Stimulated activated CD8-positive, alpha-beta memory T cell treated with anti-CD3 and anti-CD28 coated beads, Interleukin-7, amount 100 ng/mL, for 24 hours (primary cell): ENCODE measurements at places on chromosomes 6 and 20.

GRCh38 chr6:150496629-150497028 is 103.1 kb upstream of the PLEKHG1 start:
- no peak for DNase-seq

GRCh38 chr6:29553268-29554057 is 6.1 kb downstream of the UBD start:
- no peak for DNase-seq

- no peak for DNase-seq
These were observed 609.5 kb upstream of the CDH4 start for GRCh38 chr20:60642541-60642940.

GRCh38 chr20:49853640-49854039 is 41.0 kb downstream of the SLC9A8 start:
- DNase-seq: no peak

DNA sequence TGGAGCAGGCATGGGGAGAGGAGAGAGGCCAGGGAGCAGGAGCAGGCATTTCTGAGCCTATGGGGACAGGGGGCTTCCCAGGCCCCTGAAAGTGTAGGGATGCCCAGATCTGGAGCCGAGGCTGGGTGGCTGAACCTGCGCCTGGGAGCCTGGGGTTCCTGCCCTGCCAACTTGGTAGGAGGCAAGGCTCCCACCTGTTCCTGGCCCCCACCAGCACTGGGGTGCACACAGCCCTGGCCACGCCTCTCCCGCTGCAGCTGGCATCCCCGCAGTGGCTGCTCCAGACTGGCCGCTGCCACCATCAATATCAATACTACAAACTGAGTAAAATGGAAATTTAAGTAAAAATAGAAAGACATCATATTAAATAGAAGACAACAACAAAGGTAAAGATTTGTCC is 684.9 kb upstream of the MAP3K7 start:
- DNase-seq: no peak

- DNase-seq: no peak
These were observed 3.7 kb downstream of the POU3F2 start for GRCh38 chr6:98838032-98838431.

- DNase-seq: no peak
These were observed 67.0 kb downstream of the DLGAP4 start for GRCh38 chr20:36373089-36373488.

- no peak for DNase-seq
These were observed 86.8 kb downstream of the GJA1 start for GRCh38 chr6:121522265-121522664.

- DNase-seq: peak; percentile 47
These were observed 3.7 kb downstream of the OGFR start for GRCh38 chr20:62808211-62808865.

GRCh38 chr6:52227495-52227894 is 16.8 kb downstream of the IL17F start:
- DNase-seq: peak; percentile 13

DNA sequence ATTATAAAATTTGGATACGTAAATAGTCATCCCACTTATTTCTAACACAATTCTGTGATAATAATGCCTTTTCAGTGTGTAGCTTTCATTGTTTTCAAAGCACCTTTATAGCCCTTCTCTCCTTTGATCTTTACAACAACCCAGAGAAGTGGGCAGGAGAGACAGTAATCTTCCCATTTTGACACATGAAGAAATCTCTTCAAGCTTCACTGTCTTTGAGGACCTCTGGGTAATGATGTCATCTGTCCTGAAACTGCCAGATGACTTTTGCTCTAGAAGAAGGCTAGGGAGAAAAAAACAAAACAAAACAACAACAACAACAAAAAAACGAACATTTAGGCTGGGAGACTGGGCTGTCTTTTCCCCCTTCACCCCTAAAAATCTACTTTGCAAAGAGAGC is 203.0 kb downstream of the KCNQ5 start:
- no peak for DNase-seq

- no peak for DNase-seq
These were observed 122.6 kb upstream of the PHACTR1 start for GRCh38 chr6:12593771-12594529.

DNA sequence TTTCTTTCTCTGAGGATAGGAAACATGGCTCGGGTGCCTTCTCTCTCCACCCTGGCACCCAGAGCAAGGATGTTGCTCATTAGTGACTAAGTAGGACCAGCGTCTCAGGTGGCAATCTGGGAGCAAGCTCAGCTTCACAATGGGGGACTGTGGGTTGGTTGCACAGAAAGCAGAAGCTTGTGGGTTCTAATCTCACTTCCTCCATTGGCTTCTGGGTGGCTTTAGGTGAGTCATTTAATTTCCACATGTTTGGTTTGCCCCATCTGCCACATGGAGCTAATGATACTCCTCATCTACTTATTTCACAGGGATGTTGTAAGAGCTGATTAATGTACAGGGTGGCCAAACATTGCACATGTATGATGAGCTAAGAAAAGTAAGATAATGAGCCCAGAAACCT is 54.8 kb upstream of the AKIRIN2 start:
- DNase-seq: no peak

DNA sequence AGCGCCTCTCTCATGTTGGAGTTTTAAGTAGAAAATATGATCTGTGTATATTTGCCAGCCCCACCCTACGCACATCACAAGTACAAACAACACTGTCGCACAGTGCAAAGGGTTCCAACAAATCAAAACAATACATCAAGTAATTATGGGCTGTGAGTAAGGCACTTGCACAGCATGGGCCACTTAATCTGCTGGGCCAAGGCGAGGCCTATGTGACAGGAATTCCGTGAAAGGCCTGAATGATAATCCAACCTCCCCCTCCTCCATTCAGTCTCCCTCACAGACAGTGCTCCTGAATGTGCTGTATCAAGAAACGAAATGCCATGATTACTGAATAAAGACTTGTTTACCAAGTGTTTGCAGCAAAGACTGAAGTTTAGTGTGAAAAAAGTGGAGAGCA is 130.1 kb upstream of the SLC2A12 start:
- DNase-seq: no peak

GRCh38 chr6:35984701-35985100 is 39.7 kb downstream of the SLC26A8 start:
- no peak for DNase-seq

DNA sequence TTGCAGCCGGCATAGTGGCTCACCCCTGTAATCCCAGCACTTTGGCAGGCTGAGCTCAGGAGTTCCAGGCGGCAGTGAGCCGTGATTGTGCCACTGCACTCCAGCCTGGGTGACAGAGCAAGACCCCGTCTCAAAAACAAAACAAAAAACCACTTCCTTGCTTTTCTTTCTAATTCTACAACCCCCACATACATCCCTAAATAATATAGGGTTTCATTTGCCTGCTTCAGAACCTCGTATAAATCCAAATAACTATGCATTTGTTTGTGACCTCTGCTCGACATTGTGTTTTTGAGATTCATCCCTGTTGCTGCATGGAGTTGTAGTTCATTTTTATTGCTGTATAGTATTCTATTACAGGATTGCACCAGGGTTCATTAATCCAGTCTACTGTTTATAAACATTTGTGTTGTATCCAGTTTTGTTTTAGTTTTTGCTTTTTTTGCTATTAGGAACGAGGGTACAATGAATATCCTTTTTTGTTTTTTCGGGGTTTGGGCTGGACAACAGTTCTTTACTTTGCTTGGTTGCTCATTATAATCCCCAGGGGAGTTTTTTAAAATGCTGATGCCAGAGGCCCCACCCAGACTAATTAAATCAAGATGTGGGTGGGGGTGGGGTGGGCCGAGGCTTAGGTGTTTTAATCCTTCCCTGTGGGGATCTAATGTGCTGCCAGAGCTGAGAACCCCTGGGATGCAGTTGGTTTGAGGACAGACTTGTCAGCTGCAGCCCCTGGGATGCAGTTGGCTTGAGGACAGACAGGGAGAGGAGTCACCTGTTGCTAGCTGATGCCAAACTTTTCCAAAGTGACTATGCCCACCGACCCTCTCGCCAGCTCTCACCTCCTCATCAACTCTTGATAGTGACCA is 2.4 kb upstream of the SNAI1 start:
- no peak for DNase-seq

DNA sequence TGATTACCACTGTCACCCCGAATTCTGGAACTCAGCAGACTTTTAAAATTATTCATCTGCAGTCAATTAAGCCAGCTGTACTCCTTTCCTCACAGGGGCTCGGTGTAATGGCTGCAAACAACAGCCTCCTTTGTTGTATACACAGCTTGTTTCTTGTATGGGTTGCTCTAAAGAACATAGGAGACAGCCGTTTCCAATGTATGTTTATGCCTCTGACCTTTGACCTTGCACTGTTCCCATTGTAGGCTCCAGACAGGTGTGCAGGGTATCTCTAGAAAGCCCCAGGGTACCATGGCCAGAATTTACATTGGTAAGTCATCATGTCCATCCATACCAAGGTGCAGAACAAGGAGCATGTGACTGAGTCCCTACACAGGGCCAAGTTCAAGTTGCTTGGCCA is 11.5 kb upstream of the TENT5A start:
- no peak for DNase-seq

DNA sequence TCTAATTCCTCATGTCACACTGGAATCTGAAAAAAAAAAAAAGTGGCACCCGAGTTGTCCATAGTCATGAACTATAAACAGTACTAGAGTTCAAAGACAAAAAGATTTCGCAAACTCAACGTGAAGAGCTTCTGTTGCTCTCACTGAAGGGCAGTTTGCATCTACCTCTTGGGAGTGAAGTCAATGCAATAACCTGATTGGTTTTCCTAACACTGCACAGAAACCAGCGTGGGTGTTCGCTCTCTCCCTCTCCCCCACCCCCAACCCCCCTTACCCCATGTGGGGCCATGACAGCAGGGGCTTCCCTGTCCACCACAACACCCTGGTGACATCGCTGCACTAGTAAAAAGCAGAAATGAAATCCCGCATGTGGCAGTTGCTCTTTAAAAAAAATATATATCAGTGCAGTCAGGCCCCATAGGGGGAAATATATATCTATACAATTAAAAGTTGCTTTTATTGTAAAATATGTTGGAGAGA is 66.9 kb downstream of the GMPR start:
- DNase-seq: no peak

- no peak for DNase-seq
These were observed 28.7 kb downstream of the PXDC1 start for GRCh38 chr6:3722785-3723184.

- no peak for DNase-seq
These were observed 195.0 kb downstream of the KHDC1L start for GRCh38 chr6:73030257-73030656.

DNA sequence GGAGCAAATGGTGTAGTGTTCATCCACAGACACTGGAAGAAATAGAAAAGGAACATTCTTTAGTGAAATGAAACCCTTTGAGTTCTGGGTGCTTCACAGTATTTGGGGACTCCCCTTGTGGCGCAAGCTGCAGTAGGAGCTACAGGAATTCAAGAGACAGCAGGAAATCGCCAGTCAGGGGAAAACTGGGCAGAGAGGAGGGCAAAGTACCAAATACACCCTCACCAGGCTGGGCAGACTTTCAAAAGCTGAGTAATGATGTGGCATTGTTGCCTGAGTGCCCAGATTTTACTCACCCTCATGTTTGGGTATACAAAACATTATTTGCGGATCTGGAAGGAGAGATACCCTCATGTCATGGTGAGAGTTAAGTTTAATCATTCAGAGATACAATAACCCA is 97.9 kb downstream of the SOD2 start:
- no peak for DNase-seq

DNA sequence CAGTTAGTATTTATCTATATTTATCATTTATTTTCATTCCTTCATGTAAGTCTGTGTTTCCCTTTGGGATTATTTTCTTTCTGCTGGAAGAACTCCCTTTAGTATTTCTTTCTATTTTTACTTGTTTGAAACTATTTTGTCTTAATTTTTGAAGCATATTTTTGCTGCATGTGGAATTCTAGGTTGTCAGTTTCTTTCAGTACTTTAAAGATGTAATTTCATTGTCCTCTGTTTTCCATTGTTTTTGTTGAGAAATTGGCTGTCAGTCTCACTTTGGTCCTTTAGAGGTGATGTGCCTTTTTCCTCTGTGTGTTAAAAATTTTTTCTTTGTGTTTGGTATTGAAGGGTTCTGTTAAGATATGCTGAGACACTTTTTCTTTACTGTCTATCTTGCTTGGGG is 17.1 kb downstream of the RNF182 start:
- DNase-seq: no peak

DNA sequence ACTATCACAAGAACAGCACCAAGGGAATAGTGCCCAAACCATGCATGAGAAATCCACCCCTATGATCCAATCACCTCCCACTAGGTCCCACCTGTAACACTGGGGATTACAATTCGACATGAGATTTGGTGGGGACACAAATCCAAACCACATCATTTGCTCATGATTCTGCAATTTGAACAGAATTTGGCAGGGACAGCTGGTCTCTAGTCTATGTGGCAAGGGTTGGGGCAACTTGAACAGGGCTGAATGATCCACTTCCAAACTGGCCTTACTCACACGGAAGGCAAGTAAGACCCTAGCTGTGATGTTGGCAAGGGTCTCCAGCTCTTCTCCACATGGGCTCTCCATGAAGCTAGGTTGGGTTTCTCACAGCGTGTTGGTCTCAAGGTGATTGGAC is 10.1 kb upstream of the FKBP5 start:
- DNase-seq: no peak

GRCh38 chr6:31901953-31902643 is at the start of gene ZBTB12:
Gene ZBTB12, minus strand, starts transcription at chr6:31902086. Its CDS starts 781 bp downstream, at chr6:31901305.
- DNase-seq: peak; percentile 73

GRCh38 chr6:74826263-74826662 is 379.6 kb downstream of the COL12A1 start:
- DNase-seq: no peak

- no peak for DNase-seq
These were observed 343.4 kb downstream of the TBC1D32 start for GRCh38 chr6:120990866-120991265.

- DNase-seq: peak; percentile 57
These were observed 60.7 kb downstream of the TNFAIP3 start for GRCh38 chr6:137927777-137928218.

GRCh38 chr6:144653885-144654505 is 368.9 kb downstream of the UTRN start:
- no peak for DNase-seq

DNA sequence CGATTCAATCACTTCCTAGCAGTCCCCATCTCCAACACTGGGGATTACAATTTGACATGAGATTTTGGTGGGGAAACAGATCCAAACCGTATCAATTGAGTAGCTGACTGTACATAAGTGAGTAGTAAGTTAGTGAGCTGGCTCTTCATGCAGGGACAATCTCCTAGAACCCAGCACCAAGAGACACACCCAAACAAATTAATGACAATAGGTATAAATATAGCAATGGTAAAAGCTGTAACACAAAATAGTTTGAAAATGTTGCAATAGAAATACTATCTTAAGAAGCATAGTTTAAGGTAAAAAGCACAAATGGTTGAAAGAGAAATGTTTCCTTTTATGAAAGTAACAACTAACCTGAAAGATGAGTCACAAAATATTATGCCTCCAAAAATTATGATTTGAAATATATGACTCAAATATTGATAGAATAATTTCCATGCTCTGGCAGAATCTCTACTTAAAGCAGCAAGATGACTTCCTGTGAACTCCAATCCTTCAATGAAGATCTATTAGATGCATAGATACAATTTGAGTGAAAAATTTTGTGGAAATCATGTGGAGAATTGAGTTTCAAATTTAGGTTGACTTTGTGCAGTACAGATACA is 5.4 kb upstream of the SIRPB1 start:
- no peak for DNase-seq

- no peak for DNase-seq
These were observed at the start of gene ZNF334 for GRCh38 chr20:46512943-46513844. Gene ZNF334, minus strand, starts transcription at chr20:46513559. Its CDS starts 1,457 bp downstream, at chr20:46512102.

- no peak for DNase-seq
These were observed 87.7 kb downstream of the SCAND1 start for GRCh38 chr20:35866418-35867202.
